Hepatic stellate cell (primary cell): ENCODE measurements at places on chromosomes 12 and 14.

GRCh38 chr14:55938249-55938791, 179.9 kb upstream of the PELI2 start:
- DNase-seq: no peak

GRCh38 chr12:14454098-14454907, 88.8 kb downstream of the ATF7IP start:
- DNase-seq: peak; percentile 7

DNA sequence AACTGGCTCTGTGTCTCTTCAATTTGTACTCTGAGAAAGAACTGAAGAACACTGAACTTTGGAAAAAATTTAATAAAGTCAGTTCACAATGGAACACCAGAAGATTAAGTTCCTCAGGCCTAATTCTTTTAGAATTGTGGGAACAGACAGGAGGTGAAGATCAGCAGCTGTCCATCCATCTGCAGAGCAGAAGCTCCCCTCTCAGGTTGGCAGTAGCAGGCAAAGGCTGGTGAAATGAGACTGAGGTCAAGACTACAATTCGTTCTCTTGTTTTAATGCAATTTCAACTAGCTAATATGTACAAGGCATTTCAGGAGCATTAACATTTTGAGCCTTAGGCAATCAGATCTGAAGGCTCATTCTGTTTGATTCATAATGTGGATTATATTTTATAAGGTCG, 10.3 kb upstream of the TRHDE start:
- no peak for DNase-seq

DNA sequence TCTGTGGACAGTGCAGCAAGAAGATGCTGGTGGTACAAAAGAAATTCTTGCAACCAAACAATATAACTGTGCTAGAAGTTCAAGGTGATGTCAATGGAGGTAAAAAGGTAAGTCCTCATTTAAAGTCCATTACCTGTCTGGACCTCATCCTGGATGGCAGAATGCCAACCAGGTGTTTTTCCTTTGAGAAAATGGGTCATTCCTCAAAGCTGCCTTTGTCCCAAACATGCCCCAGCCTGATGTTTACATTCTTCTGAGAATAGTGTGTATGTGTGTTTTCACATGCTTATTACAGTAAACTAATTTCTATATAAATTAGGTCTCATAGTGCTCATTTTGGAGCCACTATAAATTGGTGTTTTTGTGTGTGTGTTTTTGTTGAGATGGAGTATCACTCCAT, 24.9 kb downstream of the ACTR6 start:
- DNase-seq: no peak

GRCh38 chr14:64725261-64725815, 21.1 kb downstream of the PLEKHG3 start:
- no peak for DNase-seq

- DNase-seq: peak; percentile 17
Observed at GRCh38 chr12:14216405-14217294, 148.8 kb upstream of the ATF7IP start.

DNA sequence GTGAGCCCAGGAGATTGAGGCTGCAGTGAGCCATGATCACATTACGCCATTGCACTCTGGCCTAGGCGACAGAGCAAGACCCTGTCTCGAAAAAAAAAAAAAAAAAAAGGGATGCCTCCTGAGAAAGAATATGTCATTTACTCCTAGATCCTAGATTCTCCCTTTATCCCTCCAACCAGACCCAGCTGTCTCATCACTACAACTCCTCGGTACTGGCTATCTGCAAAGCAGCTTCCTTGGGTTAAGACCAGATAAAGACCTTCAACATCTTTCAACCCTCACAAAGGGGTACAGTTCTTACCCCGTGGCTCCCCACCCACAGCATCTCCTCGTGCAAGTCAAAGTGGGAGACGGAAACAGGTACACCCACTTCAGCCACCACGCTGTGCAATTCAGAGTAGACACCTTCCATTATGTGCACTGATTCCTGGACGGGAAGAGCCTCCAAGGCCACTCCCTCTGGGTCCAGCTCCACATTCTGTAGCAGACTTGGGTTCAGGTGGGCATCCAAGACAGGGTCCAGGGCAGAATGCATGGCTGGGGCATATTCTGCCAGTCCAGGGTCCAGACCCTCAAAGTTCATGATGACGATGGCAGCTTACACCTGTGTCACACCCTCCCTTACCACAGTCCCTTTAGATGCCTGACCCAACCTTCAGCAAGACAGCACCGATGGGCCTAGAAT, 1.1 kb downstream of the PAN2 start:
- DNase-seq: no peak

DNA sequence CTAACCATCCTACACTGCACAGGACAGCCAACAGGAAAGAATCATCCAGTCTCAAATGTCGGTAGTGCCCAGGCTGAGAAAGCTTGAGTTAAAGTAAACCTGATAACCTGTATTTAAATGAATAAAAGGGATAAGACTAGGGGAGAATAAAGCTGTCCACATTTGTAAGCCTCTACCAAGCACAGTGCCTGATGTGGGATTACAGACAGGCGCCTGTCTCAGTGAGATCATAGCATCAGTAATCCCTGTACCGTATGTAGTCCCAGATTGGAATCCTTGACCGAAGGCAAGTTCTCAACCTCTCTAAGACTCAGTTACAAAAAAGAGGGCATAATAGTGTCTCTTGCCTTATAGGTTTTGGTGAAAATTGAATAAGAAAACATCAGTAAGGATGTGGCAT, 59.9 kb downstream of the BICD1 start:
- no peak for DNase-seq

DNA sequence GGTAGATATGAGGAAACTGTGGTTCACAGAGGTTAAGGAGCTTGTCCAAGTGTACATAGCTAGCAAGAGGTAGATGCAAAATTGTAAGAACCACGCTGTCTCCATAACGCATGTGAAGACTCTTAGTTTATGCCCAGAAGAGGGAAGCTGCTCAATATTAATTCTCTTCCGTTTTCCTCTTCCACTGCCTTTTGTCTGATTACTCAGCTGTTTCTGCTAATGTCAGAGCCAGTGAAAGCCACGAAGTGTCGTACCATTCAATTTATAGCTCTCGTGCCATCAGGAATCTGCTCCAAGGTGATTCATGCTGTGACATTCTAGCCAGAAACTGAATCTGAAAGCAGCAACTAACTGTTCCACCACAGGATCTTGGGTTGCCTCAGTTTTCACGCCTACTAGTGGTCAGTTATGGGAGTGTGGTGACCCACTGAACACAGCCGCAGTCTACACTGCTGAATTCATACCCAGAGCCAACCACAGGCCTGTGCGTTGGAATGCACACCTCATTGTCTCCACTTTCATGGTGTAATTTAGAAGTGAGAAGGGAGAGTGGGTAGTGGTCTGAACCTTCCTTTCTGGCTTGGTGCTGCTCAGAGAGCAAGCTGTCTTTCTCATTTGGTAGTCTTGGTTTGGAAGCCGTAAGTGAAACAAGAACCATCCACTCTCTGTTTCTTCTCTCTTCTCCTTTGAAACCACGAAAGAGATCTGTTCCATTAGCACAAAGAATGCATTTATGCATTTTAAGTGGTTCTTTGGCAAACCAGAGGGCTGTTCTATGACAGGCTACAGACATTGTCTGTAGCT, 74.2 kb upstream of the NAP1L1 start:
- peak; percentile 77 for DNase-seq

- no peak for DNase-seq
Observed at GRCh38 chr12:100920493-100920892, 125.9 kb downstream of the ANO4 start.

DNA sequence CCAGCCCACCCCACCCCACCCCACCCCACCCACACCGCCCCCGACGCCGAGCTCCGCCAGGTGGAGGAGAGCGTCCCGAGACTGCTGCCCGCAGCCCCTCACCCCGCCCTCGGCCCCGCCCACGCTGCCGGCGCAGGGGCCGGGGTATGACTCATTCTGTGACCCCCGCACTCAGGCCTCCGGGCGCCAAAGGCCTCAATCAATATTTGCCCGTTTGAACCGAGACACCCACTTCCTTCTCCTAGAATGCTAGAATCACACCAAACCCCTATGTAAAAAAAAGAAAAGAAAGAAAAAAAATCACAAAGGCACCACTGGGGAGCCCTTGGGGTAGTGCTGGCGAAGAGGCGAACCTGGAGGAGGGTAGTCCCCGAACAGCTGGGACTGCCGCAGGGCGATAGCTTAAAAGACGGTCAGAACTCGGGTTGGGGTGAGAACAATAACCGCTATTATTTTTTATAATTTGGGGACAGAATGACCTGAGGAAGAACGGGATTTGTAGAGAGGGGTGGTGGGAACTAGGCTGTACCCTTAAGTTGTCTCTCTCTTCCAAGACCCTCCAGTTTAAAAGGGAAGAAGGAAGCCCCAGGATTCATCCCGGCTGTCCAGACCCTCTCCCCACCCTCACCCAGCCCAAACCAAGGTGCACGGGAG, 894 bp downstream of the KRT8 start:
- DNase-seq: no peak

DNA sequence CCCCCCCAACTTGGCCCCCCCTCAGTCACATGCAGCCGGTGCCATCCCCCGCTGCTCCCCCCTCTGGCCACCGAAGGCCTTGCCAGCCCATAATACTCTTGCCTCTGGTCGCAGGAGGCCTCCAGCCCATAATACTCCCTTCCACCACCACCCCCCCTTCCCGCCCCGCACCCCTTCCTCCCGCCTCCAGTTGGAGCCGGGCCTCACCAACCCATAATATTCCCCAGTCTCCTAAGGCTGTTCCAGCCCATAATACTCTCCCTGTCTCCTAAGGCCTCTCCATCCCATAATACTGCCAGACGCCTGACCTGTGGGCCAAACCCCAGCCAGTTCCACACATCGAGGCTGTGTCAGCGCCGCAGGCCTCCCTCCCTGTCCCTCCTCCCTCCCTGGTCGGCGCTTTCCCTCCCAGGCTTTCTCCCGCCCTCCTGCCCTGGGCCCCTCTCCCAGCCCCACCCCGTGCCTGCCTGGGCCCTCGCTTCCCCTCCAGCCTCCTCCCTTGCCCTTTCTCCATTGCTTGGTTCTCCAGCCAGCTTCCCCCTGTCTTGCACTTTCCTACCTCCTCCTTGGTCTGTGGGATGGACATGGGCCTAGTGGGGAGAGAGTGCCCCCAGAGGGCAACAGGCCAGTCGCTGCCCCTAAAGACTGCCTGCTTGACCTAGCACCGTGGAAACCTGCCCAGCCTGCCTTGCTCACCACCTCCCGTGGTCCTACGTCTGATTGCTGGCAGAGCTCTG, 6.8 kb upstream of the CHD4 start:
- DNase-seq: peak; percentile 95

GRCh38 chr12:8664228-8664913, 1.7 kb upstream of the MFAP5 start:
- DNase-seq: no peak

GRCh38 chr14:104793703-104793959, 1.9 kb downstream of the AKT1 start:
- DNase-seq: no peak
